ENCODE measurements at places on chromosomes 5 and 9. TPM values are rescaled to one million over a fixed set of nuclear protein-coding genes. Genes with fewer than 3 reads are reported as not detected.

DNA sequence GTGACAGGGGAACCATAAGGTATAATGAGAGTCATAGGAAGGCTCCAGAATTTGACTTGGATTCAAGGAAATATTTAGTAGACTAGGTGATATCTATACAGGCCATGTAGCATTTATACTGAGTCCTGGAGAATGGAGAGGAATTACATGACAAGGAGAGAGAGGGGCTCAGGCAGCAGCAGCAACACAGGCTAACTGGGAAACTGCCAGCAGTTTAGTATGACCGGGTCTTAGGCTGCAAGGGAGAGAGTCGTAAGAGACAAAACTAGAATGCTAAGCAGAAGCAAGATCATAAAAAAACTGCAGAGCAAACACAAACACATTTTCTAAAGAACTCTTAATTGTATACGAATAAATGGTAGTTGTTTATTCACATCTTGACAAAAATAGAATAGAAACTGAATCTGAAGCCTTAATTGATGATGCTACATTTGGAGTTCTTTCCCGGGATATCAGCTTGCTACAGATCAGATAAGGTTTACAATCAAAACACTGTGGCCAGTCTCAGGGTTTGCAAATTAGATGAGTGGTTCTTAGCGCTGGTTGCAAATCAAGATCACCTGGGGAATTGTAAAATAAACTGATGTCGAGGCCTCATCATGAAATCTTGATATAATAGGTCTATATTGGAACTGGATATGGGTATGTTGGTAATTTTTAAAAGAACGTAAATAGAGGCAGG, 480.0 kb upstream of the C9orf72 start:
- DNase-seq, result no peak

DNA sequence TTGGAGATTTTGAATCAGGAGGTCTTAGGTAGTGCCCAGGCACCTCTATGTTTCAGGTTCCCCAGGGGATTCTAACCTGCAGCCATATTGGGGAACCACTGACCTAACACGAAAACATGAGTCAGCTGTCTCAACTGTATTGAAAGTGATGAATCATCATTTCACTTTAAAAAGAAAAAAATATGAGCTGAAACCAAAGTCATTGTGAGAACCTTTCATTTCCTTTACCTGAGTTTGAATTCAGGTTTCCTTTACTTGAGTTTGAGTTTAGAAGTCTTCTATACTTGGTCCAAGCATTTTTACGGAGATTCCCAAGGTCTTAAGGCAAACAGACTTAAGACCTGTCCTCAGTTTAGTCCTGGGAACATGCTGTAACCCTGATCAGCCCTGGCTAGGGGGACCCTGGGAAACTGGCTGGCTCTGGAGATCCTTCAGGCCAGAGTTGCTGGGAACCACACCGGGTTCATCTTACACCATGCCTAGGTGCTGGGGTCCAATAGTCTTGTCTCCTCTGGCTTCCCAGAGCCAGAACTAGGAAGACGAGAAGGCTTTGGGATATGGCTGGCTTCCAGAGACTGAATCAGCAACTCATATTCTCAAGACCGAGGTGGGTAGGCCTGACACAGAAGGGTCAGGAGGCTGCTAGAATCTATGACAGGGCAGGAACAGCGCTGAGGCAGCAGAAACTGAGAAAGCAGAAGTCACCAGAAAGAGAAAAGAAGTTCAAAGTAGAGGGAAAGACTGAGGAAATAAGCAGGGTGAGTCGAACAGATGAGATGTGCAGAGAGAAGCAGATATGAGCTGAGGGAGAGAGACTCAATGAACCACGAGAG, 16.4 kb upstream of the PDCD1LG2 start:
- DNase-seq, result peak; percentile 24

GRCh38 chr9:12694013-12694412, 828 bp downstream of the TYRP1 start:
- DNase-seq, result no peak

- no peak for DNase-seq
Observed at GRCh38 chr9:74173284-74173683, 323.9 kb upstream of the RORB start.

- no peak for DNase-seq
Observed at GRCh38 chr5:173530547-173530946, 85.9 kb downstream of the BOD1 start.

Gene IFNK
- total RNA-seq, result not detected

DNA sequence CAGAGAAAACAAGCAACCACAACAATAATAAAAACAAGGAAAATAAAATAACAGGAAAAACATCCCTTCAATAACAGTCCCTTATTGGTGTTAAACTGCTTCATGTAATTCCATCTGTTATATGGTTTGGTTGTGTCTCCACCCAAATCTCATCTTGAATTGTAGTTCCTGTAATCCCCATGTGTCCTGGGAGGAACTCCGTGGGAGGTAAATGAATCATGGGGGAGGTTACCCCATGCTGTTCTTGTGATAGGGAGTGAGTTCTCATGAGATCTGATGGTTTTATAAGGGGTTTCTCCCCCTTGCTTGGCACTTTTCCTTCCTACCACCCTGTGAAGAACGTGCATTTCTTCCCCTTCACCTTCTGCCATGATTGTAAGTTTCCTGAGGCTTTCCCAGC, 369.8 kb downstream of the TMEM232 start:
- no peak for DNase-seq

Gene SH3TC2
- total RNA-seq, result not detected
